Activated T-helper 1 cell treated with Interleukin-2 at 50 U/mL for 16 hours (primary cell): ENCODE measurements at places on chromosomes 12 and 14.

GRCh38 chr14:90400904-90401561 is 4.2 kb downstream of the CALM1 start:
- no peak for DNase-seq

GRCh38 chr12:100576331-100577036 is 3.0 kb downstream of the GAS2L3 start:
- no peak for DNase-seq

GRCh38 chr14:101407328-101407727 is 154.0 kb upstream of the DIO3 start:
- no peak for DNase-seq

- DNase-seq: no peak
These were observed 5.8 kb upstream of the PUS1 start for GRCh38 chr12:131923260-131923659.

- DNase-seq: no peak
These were observed 1.4 kb upstream of the ANO4 start for GRCh38 chr12:100793182-100793581.

GRCh38 chr12:110403146-110403975 is at the start of gene ANAPC7:
Gene ANAPC7, minus strand, starts transcription at chr12:110403708. Its CDS starts 81 bp downstream, at chr12:110403627.
- peak; percentile 73 for DNase-seq

DNA sequence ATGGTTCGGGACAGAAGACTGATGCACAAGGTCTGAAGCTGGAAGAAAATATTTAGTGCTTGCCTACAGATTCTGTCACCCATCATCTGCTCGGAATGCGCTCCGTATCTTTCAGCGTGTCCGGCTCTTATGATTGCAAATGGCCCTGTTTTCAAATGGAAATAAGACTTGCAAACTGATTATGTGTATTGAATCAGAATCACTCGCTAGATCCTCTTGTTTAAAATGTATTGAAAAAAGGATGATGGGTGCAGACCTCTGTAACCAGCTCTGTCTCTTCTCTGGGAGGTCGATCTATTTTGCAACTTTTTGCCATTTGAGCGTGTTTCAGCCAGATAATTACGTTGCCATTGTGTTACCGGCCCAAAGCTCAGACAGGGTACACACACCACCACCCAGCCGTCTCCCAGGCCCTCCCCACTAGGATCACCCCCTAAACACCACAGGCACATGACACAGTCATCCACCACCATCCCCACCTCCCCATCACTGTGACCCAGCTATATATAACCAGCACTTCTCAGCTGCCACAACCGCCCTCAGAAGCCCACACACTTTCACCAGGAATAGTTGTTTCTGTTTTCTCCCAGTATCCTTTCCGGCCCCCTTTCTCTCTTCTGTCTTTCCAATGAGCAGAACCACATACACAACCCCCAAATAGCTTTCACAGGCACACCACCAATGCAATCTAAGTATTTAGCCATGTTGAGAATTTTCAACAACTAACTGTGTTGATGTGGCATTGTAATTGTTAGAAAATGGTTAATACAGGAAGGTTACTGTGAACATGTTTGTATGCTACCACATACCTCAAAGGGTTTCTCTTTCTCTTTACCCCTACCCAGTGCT is 10.7 kb downstream of the NKX2-1 start:
- DNase-seq: no peak

DNA sequence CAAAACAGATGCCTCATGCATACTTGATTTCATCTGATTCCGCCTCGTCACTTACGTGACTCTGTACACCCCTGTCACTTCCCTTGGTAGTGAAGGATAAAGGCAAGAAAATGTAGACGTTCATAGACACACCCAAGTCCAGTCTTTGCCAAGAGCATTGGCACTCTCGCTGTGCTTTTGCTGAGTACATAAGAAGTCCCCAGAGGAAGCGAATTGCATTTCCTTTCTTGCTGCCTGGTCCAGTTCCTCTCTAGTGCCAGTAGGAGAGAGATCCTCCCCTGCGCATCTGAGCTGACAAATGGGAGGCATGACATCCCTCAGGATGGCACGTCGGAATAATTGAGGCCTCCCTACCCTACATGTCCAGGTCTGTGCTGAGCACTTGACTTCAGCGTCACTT is 21.3 kb upstream of the RIN3 start:
- no peak for DNase-seq

- DNase-seq: no peak
These were observed 113.6 kb downstream of the NUAK1 start for GRCh38 chr12:106025129-106025528.

DNA sequence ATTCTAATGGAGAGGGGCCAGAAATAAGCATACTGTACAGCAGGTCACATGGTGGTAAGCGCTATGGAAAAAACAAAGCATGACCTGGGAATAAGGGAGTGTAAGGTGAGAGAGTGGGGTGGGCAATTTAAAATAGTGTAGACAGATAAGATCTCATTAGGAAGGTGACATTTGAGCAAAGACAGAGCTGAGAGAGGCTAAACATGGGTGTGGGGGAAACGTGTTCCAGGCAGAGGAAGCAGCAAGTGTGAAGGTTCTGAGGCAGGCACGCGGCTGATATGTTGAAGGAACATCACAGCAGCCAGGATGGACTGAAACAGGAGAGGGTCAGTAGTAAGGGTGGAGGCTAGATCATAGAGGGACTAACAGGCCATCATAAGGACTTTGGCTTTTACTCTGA is 126.8 kb downstream of the SAMD4A start:
- no peak for DNase-seq

DNA sequence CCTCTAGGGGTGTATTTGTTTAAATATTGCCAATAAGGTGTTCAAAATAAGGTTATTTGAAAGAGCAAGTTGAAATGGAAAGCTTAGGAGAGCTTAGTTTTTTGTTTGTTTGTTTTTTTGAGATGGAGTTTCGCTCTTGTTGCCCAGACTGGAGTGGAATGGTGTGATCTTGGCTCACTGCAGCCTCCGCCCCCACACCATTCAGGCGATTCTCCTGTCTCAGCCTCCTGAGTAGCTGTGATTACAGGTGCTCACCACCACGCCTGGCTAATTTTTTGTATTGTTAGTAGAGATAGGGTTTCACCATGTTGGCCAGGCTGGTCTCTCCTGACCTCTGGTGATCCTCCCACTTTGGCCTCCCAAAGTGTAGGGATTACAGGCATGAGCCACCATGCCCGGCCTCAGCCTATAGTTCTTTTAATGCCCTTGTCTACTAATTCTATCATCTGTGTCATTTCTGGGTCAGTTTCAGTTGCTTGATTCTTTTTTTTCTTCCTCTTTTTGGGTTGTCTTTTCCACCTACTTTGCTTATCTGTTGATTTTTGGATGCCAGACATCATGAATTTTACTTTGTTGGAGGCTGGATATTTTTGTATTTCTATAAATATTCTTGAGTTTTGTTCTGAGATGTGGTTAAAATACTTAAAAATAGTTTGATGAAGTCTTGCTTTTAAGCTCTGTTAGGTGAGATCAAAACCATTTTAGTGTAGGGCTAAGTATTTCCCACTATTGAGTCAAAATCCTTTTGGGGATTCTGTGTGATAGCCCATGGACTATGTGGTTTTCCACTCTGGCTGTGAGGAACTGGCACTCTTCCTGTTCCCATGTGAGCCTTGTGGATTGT is 18.7 kb downstream of the RCOR1 start:
- no peak for DNase-seq

DNA sequence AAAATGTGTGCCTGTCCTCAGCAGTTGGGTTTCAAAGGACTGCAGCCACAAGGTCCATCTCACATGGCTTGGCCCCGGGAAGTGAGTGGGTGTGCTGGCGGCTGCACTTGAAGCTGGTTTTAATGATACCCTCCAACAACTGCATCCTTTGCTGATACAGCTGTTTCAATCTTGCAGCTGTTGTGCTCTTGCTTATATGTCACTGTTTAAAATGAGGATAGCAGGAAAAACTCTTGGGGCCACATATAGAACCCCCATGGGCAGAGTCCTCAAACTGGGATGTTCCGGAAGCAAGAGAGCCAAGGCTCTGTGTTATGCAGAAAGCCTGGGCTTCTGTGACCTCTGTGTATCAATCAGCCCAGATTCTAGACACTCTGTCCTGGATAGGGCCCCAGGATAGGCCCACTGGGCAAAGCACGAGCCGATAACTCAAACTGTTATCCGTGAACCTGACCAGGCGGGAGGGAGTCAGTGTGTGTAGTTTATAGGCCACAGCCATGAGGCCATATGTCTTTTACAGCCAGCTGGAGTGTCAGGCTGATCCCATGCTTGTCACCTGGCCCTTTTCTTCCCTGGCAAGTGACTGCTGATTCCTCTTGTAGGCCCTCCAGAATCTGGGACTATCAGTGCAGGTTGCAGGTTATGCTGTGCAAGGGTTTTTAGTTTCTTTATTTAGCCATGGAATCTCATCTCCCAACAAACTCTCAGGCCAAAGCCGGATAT is 74.3 kb downstream of the SSPN start:
- DNase-seq: no peak

- DNase-seq: no peak
These were observed 18.6 kb upstream of the PLEKHG3 start for GRCh38 chr14:64685371-64686281.

DNA sequence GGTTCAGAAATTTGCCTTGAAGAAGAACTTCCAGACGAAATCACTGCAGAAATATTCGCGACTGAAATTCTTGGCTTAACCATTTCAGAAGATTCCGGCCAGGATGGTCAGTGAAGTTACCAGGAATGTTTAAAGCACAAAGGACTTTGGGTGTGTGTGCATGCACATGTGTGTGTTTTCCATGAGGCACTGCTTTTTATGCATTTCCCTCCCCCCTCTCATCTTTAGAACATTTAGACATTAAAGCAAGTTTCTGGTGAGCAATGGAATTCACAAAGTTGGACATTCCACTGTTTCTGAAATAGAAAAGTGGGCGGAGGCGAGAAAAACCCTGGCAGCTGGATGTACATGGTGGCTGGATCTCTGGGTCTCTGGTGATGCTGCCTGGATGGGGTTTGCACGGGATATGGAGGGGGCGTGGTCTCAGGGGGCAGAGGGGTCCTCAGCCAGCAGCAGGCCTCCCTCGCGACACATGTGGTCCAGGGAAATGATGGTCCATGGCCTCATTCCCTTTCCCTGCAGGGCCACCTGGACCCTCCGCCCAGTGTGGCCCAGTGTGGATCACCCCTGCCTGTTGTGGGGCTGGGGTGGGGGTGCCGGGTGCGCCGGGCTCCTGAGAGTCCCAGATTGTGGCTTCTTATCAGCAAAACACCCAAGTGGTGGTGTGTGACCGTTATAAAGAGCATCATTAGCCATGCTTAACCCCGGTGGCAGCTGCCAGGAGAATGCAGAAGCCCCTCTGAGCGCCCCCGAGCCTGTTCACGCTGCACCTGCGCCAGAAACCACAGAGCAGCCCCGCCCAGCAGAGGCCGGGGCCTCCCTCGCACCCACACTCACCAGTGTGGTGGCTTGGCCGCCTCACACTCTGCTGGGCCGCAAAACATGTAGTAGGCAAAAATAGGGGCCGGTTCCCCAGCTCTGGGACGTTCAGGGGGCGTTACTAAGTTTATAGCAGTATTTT is 17.8 kb upstream of the BCL7A start:
- no peak for DNase-seq

DNA sequence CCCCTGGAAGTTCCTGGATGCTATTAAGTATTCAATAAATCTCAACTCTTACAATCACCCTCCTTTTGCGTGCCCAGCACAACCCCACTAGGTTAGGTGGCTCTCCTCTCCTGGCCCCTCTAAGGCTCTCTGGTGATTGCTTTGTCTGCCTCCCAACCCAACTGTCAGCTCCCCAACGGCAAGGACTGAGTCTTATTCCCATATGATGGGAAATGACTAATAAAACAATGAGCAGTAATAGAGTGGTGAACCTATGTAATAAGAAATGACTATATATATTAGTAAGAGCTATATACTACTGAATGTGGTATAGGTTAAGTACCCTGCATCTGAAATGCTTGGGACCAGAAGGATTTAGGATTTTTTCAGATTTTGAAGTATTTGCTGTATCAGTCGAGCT is 8.1 kb downstream of the APPL2 start:
- no peak for DNase-seq

GRCh38 chr14:58830121-58830520 is 192.4 kb downstream of the DACT1 start:
- DNase-seq: no peak
